ENCODE measurements at places on chromosomes 7 and 10.

DNA sequence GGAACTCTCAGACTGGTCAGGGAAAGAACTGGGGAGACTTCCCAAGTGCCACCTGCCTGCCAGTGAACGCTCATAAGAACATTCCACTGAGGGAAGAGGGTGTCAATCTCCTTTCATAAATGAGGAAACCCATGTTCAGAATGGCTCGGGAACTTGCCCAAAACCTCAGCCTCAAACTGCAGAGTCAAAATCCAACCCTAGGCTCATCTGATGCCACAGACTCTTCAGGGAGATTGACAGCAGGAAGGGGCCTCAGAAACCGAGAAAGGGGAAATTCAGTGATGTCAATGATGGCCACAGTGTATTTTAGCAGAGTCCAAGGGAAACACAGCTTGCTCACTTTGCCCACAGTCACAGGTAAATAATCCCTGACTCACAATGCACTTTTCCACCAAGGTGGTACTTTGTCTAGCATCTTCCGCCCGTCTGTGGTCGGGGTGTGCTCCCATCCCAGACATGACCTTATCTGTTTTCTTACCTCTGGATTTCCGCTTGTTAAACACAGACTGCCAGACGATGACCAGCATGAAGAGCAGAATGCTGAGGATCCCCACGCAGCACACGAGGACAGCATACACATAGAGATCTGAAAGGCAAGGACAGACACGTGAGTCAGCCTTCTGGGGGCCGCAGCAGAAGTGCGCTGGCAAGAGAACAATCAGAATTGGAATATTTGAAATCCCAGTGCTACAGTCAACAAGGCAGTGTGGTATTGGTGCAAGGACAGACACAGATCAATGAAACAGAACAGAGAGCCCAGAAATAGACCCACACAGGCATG is 38.4 kb downstream of the VSTM4 start:
- DNase-seq, result peak; percentile 18

DNA sequence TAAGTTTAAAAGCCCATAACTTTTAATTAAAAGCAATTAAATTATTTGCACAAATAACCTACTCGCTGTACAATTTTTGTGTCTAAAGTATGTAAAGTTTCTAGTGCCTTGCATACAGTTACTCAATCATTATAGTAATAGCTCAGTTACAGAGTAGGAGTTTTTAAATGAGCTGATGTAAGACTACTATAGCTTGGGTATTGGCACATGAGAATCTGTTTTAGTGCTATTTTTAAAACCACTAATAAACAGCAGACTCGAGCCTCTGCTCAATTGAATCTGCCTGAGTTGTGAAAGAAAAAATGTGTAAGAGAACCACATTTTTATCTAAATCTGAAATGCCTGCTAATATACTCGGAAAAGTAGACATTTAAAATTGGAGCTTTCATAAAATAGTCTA is 31.1 kb downstream of the CTNNA3 start:
- no peak for DNase-seq

DNA sequence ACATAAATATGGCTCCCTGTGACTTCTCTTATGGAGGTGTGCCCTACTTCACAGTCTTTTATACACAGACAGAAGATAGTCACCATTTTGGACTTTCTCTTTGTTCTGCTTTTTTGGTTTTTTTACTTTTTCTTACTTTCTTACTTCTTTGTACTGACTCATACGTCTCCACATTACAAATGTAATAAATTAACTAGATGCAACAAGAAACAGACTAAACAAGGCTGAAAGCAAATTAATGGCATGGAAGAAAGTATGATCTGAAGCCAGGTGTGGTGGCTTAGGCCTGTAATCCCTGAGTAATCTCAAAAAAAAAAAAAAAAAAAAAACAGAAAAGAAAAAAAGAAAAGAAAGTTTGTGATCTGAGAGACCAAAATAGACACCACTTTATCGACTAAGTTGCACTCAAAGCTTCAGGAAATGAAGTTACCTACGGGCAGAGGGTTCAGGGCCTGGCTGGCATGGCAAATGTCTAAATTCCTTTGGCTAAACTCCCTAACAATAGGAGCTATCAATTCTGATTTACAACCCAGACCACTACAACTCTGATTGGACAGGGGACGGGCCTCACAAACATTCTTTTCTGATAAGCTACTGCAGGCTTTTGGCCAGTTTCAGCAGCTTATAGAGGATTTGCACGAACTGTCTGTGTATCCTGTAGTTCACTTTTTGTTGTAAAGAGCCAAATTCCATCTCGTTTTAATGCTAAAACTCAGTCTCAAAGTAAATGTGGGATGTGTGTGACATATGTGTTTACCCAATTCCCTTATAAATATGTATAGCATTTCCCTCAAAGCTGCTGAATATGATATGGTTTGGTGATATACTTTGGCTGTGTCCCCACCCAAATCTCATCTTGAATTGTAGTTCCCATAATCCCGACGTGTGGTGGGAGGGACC is 129.1 kb downstream of the SEPTIN14 start:
- DNase-seq, result no peak

GRCh38 chr7:144407266-144407931 is 3.9 kb upstream of the NOBOX start:
- DNase-seq, result no peak

GRCh38 chr7:90192876-90193750 is 18.4 kb upstream of the STEAP2 start:
- DNase-seq, result no peak

GRCh38 chr10:14259696-14260566 is 70.8 kb downstream of the FRMD4A start:
- DNase-seq, result no peak

GRCh38 chr10:48519481-48520183 is 85.2 kb downstream of the ARHGAP22 start:
- peak; percentile 70 for DNase-seq

GRCh38 chr10:12434277-12434676 is 84.9 kb downstream of the CAMK1D start:
- no peak for DNase-seq

DNA sequence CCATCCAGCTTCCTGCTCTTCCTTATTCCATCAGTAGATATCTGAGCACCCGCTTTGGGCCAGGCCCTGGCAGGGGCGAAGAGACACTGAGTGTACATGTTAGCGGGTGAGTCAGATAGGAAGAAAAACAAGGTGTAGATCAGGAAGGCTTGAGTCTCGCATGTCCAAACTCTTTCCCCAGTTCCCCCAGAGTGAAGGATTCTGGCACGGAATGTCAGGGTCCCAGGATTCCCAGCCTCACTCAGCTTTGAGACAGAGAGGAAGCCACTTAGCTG is 24.1 kb upstream of the CHST15 start:
- DNase-seq, result no peak

GRCh38 chr7:141874787-141875186 is 33.5 kb upstream of the PRSS37 start:
- no peak for DNase-seq

All from lower leg skin (tissue), 4 donors.